ENCODE measurements at places on chromosomes 7 and 10.

DNA sequence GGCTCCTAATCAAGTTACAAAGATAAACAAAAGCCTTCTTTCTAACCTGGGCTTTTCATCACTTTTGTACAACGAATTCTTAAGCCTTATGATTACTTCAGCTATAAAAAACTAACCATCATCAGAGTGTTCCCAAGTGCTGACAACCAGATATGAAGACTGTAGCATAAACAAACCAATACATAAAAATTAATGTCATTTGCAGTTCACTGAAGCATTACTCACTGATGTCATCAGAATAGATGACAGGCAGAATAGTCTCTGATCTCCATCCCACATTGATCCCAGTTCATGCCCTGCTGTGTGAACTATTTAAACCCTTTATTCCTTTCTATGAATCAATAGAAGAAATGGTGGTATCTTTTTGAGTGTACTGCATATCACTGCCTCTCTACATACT is 84.4 kb downstream of the DNAJC1 start:
- DNase-seq: no peak

GRCh38 chr7:84637568-84638338 is 443.2 kb upstream of the SEMA3A start:
- peak; percentile 47 for DNase-seq

DNA sequence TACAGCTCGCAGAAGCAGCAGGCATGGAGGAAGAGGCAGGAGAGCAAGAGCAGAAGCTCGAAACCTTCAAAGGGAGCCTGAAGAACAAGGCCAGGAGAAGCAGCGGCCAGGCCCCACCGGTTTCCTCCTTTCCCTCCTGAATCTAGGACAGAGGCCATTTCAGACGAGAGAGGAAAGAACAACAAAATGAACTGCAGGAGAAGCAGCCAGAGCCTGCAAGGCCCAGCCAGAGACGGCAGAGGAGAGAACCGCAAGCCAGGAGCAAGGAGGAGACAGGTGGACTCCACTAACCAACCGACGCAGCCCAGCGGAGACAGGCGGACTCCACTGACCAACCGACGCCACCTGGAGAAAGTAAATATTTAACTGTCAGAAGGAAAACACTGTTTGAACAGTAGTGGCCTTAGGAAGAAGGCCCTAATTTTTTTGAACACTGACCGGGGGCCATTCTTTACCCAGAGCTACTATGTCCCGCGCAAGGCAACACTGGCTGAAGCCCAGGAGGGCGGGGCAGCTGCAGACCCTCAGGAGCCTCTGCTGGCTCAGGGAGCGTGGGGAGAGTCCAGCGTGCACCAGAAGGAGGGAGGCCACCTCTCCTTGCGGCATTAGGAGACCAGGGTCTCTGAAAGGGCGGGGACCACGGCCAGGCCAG is 559.2 kb downstream of the PTPRN2 start:
- peak; percentile 54 for DNase-seq

DNA sequence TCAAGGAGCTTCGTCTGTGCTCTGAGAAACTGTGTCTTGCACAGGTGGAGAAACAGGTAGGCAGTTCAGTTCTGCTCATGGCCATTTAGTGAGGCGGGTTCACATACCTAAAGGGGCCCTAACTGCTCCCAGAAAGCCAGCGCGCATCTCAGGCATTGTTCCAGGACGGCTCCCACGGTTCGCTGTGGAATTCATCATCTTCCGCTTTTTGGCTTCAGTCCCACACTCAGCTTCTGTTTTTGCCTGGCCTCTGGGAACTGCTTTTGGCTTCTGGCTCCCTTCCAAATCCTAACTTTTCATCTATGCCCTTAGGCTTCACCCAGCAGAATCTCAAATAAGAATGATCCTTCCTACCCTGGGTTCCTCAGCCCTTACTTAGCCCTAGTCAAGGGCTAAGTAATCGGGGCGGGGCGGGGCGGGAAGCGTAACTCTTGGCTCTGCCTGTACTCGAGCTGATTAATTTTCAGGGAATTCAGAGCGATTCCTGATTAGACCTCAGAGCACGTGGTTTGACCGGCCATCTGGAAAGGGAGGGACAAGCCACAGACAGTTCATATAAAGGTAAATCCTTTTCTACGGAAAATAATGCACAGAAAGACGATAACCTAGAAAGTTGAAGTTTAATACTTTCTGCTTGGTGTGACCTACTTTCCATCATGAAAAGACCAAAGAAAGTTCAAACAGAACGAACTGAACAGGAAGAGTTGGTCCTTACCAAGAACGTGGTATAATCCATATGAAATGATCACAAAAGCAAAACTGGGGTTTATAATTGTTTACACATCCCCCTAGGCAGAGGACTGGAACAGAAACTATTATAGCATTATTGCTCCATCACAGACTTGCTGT is 105.7 kb downstream of the ST8SIA6 start:
- no peak for DNase-seq
